IPS-NIHi11 (cell line): ENCODE measurements at places on chromosomes 2 and 18.

DNA sequence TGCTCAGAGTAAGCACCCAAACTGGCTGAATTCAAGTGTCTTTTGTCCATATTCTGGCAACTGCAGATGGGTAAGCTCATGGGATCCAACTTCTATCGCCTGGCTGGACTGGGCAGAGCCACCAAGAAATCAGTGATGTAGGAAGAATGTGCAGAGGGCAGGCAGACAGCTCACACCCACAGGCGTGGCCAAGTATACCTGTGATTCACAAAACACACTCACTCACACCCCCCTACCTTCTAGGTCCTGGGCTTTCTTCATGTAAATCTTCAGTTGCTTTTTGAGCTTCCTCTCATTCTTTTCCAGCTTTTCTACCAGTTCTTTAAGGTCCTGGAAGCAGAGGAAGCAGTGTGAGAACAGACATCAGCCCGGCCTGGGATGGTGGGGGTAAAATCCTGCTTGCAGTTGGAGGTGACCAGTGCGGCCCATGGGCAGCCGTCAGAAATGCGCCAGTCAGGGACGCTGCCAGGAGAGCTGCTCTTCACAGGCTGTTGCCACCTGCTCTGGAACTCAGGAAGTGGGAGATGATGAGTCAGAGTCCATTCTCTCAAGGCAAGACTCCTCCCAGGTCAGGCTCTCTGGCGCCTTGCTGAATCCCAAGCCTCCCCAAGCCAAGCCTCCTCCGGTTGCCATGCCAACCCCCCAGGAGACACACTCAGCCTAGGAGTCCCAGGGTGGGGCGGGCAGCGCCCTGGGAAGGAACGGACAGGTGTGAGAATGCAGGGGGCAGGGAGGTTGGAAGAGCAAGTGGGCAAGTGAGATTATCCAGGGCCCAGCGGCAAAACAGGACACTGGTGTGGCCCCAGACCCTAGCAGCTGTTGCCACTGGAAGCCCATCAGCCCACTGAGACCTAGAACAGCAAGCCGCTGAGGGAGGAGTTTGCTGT, 36.2 kb upstream of the ACAA2 start:
- DNase-seq = peak; percentile 87

DNA sequence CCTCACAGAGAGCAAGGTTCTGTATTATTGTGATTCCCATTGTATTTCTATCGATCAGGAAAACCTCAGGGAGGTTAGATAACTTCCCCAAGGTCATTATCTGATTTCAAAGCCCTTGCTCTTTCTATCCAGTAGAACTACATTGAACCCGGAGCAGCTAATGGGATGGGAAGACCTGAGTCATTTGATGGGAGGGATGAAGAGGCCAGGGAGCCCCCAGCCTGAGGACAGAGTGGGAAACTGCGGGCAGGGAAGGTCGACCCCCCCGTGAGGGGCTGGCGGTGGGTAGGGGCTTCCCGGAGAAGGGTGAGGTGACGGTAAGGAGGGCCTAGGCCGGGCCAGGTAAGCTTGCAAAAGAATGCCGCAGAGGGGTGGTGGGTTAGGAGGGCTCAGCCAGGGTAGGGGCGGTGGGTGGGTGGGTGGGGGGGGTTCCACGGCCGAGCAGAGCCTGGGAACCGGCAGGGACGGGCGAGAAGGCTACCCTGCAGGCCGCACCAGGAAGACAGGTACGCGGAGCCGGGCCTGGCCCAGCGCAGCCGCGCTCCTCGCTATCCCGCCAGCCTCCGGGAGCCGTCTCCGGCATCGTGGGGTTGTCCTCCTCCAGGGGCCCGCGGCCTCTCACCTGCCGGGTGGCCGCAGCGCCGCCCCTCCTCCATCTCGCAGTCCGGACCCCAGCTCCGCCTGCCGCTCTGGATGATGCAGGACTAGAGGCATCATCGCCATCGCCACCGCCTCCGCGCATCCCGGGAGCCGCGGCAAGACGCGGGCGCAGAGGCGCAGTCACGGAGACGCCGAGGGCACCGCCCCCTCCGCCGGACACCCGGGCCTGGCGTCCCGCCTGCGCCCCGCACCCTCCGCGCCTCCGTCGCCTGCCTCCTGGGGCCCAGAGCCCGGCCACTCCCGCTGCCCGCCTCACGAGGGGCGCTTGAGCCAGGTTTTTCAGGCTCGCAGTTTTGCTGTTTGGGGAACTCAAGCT, at the start of gene GPR75:
Gene GPR75, minus strand, starts transcription at position 762 of the 976 bp plus-strand sequence. CDS start 5,211 bp downstream, outside the sequence.
- peak; percentile 40 for DNase-seq

GRCh38 chr2:119197126-119197405, 26.6 kb upstream of the STEAP3 start:
- DNase-seq = no peak

- no peak for DNase-seq
These were observed 11.5 kb downstream of the GCC2 start for GRCh38 chr2:108460345-108461037.

- DNase-seq = no peak
These were observed 8.6 kb downstream of the KLF7 start for GRCh38 chr2:207157162-207157481.

DNA sequence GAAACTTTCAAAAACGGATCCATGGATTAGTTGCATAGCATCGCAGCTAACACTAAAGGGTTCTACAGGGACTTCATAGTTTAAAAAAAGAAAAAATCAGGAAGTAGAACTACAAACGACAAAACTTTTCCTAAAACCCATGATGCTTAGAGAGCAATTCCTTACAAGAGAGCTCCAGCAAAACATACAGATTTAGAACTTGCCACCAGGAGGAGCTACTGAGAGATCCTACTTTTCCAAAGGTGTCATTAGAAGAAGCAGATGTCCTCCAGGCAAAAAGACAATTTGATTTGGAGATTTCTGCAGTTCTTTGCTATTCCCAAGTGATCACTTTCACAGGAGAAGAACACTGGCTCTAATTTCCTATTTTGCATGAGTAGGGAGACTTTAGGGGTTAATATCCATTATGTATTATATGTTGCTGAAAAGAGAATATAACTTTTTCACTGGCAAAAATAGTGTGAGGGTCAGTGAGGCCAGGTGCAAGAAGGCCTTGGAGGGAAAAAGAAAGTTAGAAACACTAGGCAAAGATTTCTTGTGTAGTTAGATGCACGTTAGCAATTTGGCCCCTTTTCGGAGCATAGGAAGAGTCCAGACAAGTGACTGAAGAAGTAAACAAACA, 436.2 kb downstream of the SUCLG1 start:
- peak; percentile 55 for DNase-seq

DNA sequence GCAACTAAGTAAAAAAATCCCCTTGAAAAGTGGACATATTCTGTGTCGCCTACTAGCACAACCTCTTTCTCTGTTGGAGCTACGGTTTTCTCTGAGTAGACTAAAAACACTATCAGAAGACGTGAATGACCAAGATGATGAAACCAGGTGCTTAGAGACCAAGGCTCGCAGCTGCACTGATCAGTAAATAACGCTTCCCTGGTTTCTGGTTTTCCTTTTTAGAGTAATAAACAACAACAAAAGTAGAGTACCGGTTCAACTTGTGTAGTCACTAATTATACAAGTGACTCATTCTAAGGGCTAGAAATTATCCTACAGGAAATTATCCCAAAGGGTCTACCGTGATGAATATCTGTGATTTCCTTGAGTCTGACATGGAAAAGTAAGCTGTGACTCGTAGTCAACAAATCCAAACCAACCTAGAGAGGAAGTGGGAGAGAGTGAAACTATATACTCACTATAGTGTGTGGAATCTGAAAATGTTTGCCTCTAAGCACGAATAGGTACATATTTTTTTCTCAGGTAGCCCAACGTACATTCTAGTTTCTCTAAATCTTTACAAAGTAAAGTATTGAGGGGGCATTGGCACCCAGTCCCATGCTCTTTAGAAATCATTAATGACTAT, 17.8 kb downstream of the RASGRP3 start:
- DNase-seq = no peak

GRCh38 chr2:63831176-63831575, 10.5 kb upstream of the UGP2 start:
- no peak for DNase-seq

DNA sequence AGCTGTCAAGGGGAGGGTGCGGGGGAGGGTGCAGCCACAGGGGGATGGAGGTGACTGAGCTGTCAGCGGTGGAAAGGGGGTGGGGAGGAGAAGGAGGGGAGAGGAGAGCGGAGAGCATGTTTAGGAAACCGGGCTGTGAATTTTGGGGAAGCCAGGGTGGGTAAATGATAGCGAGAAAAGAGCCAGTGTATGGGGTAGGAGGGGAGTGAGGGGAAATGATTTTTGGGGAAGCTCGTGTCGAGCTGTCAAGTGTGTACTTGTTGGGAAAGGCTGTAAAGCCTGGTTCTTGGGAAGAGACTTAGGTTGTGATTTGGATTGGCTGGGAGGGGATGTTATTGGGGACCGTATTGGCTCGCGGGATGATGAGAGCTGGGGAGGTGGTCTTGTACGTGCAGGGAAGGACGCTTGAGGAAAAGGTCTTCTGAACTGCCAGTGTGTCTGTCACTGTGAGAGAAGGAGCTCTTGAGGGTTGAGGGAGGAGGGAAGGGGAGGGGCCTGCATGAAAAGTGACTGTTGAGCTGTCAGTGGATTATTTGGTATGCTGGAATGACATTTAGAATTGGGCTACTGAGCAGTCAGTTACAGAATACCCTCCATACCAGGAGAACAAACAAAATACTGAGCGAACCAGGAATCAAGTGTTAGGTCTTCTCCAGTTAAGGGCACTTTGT, 1.0 kb downstream of the UBR3 start:
- peak; percentile 52 for DNase-seq

- DNase-seq = no peak
These were observed 104.1 kb downstream of the CHN1 start for GRCh38 chr2:174901075-174901474.

- DNase-seq = no peak
These were observed 13.7 kb downstream of the COL5A2 start for GRCh38 chr2:189165656-189166380.

GRCh38 chr2:84314250-84314649, 144.8 kb downstream of the SUCLG1 start:
- DNase-seq = no peak

DNA sequence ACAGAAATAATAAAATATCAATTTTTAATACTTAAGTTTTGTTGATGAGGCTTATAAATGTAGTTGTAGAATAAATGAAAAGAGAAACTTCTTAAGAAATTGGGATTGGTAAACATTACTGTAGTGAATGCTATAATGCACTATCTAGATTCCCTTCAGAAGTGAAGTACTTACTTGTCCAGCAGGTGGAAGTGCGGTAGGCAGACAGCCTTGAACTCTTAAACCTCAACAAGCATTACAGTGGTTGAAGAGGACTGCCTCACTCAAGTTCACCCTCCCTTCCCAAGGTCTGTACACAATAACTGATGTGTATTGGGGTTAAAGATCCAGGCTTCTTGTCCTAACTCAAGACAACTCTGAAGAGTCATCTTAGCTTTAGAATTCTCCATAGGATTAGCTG, 931.0 kb upstream of the LRRTM1 start:
- DNase-seq = no peak

DNA sequence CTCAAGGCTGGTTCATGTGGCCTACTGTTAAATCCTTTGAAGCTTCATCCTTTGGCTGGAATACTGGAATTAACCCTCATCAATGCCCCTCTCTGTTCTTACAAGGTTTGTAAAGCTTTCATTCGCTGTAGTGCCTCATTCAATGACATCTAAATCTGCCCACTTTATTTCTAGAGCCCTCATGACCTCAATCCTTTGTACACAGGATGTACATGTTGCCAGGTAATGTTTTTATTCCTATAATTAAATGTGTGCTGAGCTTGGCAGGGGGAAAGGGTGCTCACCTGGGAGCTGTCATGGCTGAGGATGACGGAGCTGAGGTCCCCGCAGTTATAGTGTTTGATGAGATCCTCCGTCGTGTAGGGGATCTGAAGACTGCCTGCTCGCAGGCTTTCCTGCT, 39.3 kb downstream of the TRABD2A start:
- DNase-seq = no peak

GRCh38 chr18:41372046-41372665, 582.9 kb upstream of the PIK3C3 start:
- DNase-seq = no peak

- DNase-seq = no peak
These were observed 151.3 kb downstream of the ZFP36L2 start for GRCh38 chr2:43075054-43075593.

GRCh38 chr2:204686406-204686805, 141.1 kb downstream of the PARD3B start:
- no peak for DNase-seq

DNA sequence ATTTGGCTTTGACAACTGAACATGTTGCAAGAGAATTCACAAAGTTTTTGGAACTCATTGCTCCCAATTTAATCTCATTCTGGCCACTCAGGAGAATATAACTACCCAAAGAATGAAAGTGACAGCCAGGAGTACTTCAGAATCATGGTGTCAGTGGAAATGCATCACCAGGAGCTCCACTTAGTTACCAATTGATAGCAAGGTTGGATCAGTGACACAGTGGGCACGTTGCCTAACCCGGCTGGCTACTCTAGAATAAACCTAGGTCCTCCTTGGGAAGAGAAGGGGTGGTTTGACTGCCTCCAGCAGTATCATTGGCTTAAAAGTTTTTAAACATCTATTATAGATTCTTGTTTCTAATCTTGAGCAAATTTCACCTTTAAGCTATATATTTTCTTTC, 40.0 kb upstream of the LRP1B start:
- no peak for DNase-seq

DNA sequence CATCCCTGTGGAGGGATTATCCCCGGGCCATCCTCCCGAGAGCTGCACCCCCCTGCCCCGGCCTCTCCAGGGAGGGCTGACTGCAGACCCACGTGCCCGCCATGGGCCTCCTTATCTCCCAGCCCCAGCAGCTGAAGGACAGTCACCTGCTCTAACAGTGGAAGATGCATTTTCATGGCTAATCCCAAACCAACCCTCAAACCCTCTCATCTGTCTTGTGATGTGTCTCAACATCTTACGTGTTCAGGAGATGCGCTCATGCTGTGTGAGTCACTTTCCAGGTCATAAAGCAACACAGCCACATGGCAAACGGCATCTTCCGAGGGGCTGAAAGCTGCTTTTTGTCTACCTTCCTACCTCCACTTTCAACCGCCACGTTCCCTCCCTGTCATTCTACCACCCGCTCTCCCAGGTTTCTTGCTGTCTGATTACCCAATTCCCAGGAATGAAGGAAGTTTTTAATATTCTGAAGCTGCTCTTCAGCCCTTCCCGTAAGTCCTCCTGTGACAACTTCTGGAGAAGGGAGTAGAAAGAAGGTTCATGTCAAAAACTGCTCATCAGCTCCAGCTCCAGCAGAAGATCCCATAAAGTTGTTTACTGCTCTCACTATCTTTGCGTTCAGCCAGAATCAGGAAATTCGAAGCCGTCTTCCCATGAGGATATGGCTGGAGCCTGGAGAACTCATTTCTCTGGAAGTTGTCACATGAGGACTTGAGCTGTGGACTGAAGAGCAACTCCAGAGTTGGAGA, 54.5 kb downstream of the MBP start:
- DNase-seq = no peak
